Tibial nerve (tissue), 4 donors: ENCODE measurements at places on chromosomes 16 and 17. TPM values are rescaled to one million over a fixed set of nuclear protein-coding genes. Genes with fewer than 3 reads are reported as not detected.

DNA sequence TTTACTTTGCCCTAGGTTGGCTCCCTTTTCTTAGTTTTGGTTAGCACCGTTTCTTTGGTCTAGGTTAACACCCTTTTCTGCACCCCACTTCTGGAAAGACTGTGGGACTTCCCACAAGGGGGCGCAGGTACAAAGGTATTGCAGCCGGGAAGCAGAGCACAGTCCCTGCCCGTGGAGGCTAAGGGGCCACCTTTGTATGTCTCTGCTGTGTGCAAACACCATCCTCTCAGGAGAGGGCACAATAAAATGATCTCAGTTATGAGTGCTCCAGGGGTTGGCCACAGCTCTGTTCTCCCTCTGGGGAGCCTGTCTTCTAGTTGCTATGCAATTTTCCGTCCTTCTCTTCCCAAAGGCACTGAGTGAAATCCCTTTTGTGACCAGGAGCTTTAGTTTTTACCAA, 28.4 kb upstream of the TMC5 start:
- H3K36me3 ChIP-seq = no peaks in the 10 kb centered on the region
- H3K27ac ChIP-seq = no peak overlapping the region
- H3K27me3 ChIP-seq = peaks cover 18% of the 10 kb centered on the region
- no peak overlapping the region for H3K4me3 ChIP-seq
- H3K4me1 ChIP-seq = no peaks in the 10 kb centered on the region

GRCh38 chr17:42284024-42284369, 4.3 kb upstream of the STAT5A start:
- H3K4me3 ChIP-seq = no peak overlapping the region
- H3K27ac ChIP-seq = no peak overlapping the region
- H3K4me1 ChIP-seq = peaks cover 16% of the 10 kb centered on the region
- H3K36me3 ChIP-seq = no peaks in the 10 kb centered on the region

The CBLN1 gene
- 0.60 TPM for total RNA-seq

- no peak overlapping the region for H3K4me3 ChIP-seq
- H3K36me3 ChIP-seq = no peaks in the 10 kb centered on the region
- H3K27ac ChIP-seq = no peak overlapping the region
- DNase-seq = no peak
- H3K27me3 ChIP-seq = no peaks in the 10 kb centered on the region
- H3K4me1 ChIP-seq = no peaks in the 10 kb centered on the region
Measured at GRCh38 chr17:19495828-19496528, 37.7 kb upstream of the SLC47A1 start.

DNA sequence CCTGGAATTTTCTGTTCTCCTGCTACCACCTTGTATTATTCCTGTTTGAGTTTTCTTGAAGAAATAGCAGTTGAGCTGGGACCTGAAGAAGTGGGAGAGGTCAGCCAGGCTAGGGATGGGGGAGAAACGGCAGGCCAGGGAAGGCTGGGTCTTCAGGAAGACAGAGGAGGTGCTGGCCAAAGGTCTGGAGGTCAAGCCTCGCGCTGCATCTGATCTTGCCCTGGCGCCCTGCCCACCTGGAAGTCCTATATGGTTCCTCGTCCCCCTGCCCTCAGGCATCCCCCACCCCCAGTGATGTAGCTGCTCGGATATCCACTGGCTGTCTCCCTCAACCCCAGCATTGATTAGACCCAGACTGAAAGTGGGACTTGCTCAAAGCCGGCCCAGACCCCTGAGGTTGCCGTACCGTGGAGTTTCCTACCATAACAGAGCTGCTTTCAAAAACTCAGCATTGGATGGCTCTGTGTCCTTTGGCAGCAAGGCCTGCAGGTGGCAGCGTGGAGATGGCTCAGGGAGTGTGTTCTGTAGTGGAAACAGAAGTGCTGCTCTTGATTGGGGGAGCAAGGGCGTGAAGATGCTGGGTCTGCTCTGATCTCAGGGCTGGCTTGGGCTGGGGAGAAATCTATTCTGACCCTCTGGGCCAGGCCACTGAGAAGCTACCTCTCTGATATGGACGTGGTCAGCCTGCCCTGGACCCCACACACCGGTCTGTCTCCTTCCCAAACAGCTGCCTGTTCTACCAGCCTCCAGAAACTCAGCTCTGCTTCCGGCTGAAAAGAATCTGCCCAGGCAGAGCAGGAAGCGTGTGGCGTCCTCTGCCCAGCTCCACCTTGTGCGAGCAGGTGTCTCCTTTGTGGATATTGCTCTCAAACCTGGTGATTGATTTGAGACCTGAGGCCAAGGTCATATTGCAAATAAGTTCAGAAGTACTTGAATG, 107.0 kb upstream of the CACNG5 start:
- H3K36me3 ChIP-seq = no peaks in the 10 kb centered on the region
- H3K27me3 ChIP-seq = no peaks in the 10 kb centered on the region
- peaks cover 11% of the 10 kb centered on the region for H3K4me1 ChIP-seq
- DNase-seq = peak; percentile 62

DNA sequence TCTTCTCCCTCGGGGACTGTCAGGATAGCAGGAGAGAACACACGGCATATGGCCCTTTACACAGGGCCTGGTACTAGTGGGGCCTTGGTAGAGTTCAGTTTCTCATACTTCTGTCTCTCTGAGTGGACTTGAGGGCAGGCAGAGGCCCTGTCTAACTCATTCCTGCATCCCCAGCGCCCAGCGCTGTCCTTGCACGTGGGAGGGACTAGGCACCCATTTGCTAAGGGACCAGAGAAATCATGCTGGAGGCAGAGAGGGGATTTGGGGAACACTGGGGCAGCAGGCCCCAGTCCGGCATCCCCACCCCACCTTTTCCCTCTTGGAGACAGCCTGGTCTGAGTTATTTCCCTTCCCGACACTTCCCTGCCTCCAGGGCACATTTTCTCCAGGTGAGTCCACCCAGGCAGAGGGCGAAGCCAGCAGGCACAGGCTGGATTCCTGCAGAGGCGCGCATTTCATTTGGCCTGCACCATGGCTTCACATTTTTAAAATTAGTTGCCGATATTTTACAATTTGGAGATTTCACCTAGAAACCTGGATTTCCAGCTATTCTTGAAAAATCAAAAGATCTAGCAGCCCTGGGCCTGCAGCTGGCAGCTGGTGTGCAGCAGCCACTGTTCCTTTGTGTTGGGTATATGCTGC, 9.7 kb upstream of the NKD1 start:
- no peak overlapping the region for H3K27ac ChIP-seq
- no peak for DNase-seq
- H3K4me3 ChIP-seq = no peak overlapping the region
- H3K4me1 ChIP-seq = no peaks in the 10 kb centered on the region
- no peaks in the 10 kb centered on the region for H3K36me3 ChIP-seq

DNA sequence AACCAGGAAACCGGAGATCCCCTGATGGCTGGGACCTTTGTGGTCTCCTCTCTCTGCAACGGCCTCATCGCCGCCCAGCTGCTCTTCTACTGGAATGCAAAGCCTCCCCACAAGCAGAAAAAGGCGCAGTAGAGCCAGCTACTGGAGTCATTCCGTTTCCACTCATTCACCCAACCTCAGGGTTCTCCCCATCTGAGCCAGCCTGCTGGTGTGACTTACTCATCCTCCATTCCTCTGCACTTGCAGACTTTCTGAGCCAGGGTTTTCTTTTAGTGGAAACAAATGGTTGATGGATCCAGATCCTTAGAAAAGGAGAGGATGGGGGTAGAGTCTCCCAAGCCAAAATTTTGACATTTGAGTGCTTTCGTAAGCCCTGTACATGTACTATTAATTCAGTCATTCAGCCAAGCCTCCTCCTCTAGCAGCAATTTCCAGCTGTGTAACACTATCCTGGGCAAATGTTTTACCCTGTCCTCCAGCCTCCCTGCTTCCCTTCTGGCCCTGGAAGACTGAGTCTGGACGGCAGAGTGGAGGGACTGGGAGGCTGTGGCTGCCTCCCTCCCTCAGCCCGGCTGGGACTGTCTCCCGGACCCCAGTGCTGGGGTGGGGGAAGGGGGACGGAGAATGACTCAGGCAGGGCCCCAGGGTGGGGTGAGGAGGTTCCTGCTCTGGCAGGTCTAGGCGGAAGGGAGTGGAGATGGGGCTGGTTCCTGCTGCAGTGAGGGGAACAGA, 2.3 kb downstream of the SOX15 start:
- H3K4me1 ChIP-seq = no peaks in the 10 kb centered on the region
- no peaks in the 10 kb centered on the region for H3K27me3 ChIP-seq
- H3K36me3 ChIP-seq = no peaks in the 10 kb centered on the region
- H3K27ac ChIP-seq = peak overlapping the region; percentile 86
- no peak for DNase-seq

- no peaks in the 10 kb centered on the region for H3K27me3 ChIP-seq
- H3K36me3 ChIP-seq = no peaks in the 10 kb centered on the region
- H3K27ac ChIP-seq = no peak overlapping the region
- no peak overlapping the region for H3K4me3 ChIP-seq
- DNase-seq = no peak
- H3K4me1 ChIP-seq = peaks cover 14% of the 10 kb centered on the region
Measured at GRCh38 chr17:30337393-30337999, 3.6 kb upstream of the TMIGD1 start.

- no peaks in the 10 kb centered on the region for H3K36me3 ChIP-seq
- DNase-seq = peak; percentile 98
- H3K4me1 ChIP-seq = peaks cover 14% of the 10 kb centered on the region
- H3K27me3 ChIP-seq = no peaks in the 10 kb centered on the region
- H3K4me3 ChIP-seq = peak within 1 kb of the TSS; percentile 83
Measured at GRCh38 chr16:11915644-11916523, at the start of gene GSPT1. Gene GSPT1, minus strand, starts transcription at chr16:11915956. Its CDS starts 236 bp downstream, at chr16:11915720.

DNA sequence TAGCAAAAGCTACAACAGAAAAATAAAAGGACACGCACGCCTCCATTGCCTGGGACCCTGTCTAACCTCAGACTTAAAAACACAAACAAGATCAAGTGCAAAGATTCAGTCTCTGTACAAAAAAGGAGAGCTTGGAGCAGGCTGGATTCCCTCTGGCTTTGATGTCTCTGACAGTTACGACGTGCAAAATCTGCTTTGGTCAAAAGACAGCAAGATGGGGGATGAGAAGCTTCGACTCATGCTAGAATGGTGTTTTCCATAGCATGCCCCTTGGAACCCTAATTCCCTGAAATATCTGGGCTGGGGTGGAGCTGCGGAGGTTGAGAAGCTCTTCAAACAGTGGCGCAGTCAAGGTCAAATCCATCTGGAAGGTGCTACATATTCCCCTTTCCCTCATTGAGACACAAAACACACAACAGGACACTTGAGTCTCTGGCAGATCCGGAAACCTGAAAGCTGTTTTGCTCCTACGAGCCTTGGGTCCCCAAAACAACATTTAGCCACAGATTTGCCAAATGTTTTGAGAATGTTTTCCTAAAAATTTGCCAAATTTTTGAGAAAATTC, 9.1 kb downstream of the MYH11 start:
- H3K4me3 ChIP-seq = no peak overlapping the region
- H3K36me3 ChIP-seq = no peaks in the 10 kb centered on the region
- H3K27ac ChIP-seq = no peak overlapping the region
- DNase-seq = no peak
- H3K27me3 ChIP-seq = no peaks in the 10 kb centered on the region

The SLC52A1 gene
- total RNA-seq = not detected

DNA sequence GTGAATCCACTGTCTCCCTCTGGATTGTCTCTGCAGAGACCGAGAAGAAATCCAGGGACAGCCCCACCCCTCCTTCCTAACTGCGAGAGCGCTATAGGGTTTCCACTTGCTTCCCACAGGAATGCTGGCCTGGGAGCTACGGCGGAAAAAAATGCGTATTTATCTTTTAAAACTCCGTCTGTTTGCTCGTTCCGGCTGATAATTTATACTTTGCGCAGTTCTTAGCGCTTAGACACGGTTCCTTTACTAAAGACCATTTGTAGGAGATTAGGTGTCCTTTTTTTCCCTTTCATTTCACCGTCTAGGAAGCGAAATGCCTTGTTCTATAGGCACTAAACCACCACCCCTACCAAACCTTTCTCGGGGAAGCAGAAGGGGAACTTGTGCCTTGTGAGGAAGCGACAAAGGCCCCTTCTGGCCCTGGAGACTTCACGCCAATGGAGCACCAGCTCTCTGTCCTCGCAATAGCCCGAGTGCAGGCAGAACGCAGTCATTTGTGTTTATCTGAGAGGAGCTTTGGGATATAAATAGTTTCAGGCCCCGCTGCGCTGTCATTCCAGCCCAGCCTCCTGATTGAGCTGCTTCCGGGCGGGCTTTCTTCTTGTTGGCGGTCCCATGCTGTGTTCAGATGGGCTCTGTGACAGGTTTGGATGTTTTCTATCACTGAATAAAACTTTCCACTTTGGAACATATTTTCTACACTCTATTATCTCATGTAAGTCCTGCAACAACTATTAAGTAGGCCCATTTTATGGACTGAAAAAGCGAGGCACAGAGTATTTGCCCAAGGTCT, 791 bp upstream of the SUPT4H1 start:
- no peaks in the 10 kb centered on the region for H3K27me3 ChIP-seq
- no peaks in the 10 kb centered on the region for H3K4me1 ChIP-seq
- H3K27ac ChIP-seq = peak overlapping the region; percentile 94
- no peak for DNase-seq
- H3K36me3 ChIP-seq = peaks cover 8% of the 10 kb centered on the region
